NCI-H510A treated with DMSO at 0.1 percent for 48 hours (cell line): ENCODE measurements at places on chromosomes 12 and 14.

DNA sequence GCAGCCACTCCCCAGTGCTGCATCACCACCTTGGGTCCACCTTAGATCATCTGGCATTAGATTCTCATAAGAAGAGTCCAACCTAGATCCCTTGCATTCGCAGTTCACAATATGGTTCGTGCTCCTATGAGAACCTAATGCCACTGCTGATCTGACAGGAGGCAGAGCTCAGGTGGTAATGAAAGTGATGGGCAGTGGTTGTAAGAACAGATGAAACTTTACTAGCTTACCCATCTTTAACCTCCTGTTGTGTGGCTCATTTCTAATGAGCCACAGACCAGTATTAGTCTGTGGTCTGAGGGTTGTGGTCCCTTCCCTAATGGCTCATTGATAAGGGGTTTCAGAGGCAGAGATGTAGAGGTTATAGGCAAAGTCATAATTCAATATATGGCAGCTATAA is 615.9 kb upstream of the MIS18BP1 start:
- DNase-seq: no peak

- DNase-seq: no peak
These were observed 115.0 kb downstream of the AKAP6 start for GRCh38 chr14:32443890-32444661.

GRCh38 chr12:13976880-13977279 is 4.5 kb downstream of the GRIN2B start:
- no peak for DNase-seq

DNA sequence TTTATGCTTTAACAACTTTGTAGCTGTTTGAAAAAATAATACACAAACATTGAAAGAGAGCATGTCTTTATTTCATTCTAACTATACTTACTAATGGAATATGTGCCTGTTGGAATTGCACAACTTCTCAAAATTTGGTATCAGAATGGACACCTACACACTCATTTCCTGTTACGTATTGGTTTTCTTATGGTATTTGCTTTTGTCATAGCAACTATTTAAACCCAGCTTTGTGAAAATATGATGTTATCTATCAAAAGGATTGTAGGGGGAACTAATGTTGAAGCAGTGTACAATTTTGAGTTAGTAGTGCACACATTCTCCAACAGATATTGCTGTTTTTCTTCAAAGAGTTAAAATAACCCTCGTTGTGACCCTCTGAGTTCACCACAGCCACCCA is 52.6 kb downstream of the RBMS2 start:
- no peak for DNase-seq

DNA sequence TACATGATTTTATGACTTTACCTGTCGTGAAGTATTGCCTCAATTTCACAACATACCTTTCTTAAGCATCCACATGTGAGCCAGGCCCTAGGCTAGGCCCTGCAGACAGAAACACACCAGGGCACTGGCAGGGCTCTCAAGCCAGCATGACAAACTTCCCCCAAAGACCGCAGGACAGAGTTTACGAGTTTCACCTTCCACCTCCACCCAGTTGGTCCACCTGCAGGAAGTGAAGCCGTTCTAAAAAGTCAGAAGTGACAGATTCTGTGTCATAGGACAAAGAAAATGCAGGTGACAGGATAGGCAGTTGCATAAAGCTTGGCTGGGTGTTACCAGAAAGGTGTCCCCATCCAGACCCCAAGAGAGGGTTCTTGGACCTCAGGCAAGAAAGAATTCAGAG is 382.3 kb downstream of the PCNX1 start:
- no peak for DNase-seq

DNA sequence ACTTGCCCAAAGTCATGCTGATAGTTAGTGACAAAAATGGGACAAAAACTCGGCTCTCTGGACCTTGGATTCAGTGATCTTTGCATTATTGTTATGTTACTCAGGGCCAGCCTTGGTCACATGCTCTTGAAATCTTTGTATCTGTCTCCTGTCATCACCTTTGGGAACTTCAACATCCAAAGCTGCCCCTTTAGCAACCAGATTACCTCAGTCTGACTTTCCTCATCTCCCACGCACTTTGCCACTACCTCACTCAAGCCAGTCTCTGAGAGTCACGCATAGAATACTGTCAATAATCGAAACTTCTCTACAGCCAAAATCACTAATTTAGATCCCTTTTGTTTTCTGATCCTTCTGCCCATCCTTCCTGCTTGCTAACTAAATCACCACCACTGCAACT is 90.8 kb upstream of the DAAM1 start:
- no peak for DNase-seq

- no peak for DNase-seq
These were observed 7.2 kb downstream of the EEA1 start for GRCh38 chr12:92921877-92922276.

DNA sequence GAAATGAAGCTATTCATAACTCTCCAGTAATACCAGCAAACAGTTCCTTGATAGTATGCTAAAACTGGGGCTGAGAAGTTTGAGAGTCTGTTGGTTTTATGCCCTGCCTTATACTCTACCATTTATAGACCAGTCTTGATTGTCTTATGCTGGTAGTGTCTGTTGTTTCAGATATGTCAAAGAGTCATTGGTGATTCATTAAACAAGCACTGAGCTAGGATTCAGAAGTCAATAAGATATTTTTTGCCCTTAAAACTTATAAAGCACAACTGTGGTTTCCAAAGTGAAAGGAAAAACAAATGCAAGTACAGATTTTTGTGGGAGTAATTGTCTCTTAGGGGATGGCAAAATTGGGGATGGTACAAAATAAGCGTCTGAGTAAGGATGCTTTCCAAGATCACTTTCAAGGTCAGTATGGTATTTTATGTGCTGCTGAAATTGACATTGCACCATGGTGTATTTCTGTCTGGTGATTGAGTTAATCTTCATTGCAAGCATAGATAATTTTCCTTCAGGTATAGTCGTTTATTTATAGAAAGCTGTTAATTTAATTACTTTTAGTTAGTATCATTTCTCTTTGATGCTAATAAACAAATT is 289.5 kb upstream of the E2F7 start:
- no peak for DNase-seq
